ENCODE measurements at places on chromosomes 3 and 15.

DNA sequence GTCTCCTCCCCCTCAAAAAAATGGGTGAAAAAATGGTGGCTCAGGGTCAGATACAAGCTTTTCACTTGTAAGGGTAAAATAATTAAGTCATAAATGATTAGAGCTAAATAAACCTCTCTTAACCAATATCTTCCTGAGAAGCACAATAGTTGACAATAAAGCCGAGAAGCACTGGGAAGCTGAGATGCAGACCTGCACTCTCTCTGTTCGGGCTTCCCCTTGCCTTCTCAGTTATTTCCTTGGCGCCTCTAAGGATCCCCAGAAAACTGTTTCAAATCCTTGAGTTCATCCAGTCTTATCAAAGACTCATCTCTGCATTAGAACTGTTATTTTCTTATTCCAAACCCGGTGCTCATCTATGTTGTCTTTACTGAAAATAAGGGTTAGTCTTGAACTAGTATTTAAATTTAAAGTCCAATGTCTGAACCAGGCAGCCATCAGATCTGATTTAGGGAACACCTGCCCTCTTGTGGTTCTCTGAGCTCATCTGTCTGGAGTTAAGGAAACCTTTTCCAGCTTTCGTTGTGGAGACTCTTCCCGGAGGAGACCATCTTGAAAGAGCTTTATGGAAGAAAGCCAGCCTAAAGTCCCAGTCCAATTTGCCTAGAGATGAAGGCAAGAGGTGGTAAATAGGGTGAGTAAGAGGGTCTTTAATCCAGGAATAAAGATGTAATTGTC, 256.4 kb upstream of the MCTP2 start:
- DNase-seq = no peak

- DNase-seq = no peak
Measured at GRCh38 chr3:129973853-129974563, 512 bp upstream of the TRH start.

DNA sequence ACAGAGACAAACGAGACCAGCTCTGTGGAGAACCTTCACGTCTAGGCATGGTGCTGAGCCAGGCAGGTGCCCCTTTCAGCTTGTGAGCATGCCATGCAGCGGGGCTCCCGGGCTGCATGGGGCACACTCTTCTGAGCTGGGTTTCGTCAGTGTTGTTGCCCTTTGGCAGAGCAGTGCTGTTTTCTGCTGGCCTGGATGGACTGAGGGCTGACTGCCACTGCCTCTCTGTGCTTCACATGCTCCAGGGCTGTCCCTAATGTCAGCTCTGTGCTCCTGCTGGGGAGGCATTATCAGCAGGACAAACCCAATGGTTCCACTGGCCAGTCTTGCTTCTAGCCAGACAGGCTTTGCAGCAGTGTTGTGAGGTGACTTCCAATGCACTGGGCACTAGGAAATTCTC, 9.5 kb downstream of the GASK1A start:
- no peak for DNase-seq

- DNase-seq = no peak
Measured at GRCh38 chr3:126522363-126522788, 1.6 kb upstream of the CHST13 start.

DNA sequence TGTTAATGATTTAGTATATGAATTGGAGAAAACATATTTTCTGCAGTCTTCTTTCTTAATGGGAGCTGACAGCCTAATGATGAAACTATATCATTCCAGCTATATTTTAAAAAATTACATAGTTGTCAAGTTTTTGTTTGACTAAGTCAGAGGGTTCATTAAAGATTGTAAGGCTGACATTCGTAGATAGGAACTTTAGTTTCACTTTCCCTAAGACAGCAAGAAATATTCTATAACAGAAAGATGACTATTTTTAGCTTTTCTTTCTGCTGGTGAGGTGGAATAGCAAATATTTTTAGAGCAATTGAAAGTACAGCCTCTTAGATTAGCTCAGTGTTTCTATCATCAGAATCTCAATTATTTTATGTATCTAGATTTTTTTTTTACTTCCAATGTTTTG, 60.2 kb downstream of the PIAS1 start:
- DNase-seq = no peak

GRCh38 chr3:51748327-51748726, 30.7 kb downstream of the IQCF6 start:
- no peak for DNase-seq

GRCh38 chr15:74917676-74918075, 11.0 kb upstream of the FAM219B start:
- DNase-seq = no peak

DNA sequence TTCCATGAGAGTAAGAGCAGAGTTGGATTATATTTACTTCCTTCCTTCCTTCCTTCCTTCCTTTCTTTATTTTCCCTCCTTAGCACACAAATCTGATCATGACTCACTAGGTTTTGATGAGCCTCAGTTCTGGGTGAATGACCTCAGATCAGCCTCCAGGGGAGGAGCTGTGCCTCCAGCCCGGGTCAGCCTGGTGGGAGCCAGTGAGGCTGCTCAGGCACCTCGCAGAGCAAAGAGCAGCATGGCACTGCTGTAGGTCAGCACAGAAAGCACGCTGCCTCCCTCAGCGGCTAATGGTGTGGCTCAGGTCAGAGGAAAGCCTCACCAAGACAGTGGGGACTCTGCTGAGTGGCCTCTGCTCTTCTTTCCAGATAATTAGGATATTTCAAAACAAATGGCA, 108.5 kb downstream of the SYNPR start:
- no peak for DNase-seq

GRCh38 chr3:13069495-13069894, 3.7 kb downstream of the IQSEC1 start:
- DNase-seq = no peak

DNA sequence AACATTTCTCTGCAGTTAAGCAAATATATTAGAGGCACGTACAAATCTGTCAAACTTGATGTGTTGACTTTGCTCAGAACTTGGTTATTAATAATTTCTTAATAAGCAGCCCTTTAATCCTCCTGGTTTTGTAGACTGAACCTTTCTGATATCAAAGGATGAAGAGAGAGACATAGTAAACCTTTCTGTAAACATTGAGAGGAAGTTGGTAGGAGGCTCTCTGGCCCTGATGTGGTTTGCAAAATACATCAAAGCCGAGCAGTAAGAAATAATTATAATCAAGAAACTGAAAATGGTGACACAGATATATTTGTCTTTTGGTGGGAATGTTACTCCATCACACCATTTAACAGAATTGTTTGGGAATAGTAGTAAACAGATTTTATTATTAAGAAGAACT, 111.9 kb downstream of the OXSM start:
- no peak for DNase-seq

- DNase-seq = no peak
Measured at GRCh38 chr15:82750831-82751180, 41.1 kb upstream of the AP3B2 start.

GRCh38 chr3:170344971-170345370, 12.5 kb upstream of the SKIL start:
- DNase-seq = no peak

DNA sequence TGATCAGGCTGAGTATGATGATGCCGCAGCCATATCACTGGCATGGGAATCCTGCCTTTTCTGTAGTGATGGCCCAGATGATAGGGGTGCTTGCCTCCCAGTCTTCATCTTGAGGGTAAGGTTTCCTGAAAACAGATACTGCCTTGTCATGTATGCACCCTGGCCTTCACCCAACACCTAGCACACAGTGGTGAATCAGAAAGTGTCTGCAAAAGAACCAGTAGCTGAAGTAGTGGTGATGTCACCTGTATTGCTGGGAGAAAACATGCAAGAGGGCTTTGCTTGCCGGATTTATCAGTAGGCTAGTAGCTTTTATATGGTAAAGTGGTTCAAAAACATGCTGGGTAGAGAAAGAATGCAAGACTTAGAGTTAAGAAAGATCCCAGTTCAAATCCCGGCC, 419.8 kb upstream of the WNT5A start:
- DNase-seq = no peak

GRCh38 chr3:170077361-170077760, 39.6 kb downstream of the GPR160 start:
- no peak for DNase-seq

DNA sequence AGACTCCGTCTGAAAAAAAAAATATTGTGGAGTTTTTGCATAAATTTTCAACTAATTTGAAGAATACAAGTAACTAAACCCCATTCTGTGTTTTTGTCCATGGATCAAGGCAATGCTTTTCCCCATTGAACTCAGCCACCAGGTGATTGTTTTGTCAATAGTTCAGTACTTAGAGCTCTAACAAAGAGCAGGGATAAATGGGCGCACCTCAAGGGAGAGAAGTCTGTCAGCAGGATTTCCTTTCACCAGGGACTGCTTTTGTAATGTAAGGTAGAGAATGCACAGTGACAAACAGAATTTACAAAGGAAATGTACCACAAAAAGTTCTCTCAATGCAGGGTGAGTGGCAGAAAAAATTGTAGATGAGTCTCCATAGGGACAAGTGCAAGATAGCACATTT, 10.8 kb upstream of the ATP13A5 start:
- no peak for DNase-seq

DNA sequence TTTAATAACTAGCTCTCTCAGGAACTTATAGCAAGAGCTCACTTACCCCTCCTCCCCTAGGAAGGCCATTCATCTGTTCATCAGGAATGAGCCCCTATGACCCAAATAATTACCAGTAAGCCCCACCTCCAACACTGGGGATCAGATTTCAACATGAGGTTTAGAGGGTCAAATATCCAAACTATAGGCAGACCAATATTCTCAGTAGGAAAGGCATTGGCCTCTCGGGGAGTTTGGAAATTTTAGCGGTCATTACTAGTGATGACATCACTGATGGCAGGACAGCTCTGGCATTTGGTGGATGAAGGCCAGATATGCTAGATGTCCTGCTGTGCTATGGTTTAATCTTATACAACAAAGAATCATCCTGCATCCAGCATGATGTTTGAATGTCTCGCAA, 15.2 kb upstream of the CD47 start:
- DNase-seq = no peak

- no peak for DNase-seq
Measured at GRCh38 chr3:58012302-58012701, 4.1 kb downstream of the FLNB start.

GRCh38 chr3:171458071-171458863, 1.9 kb downstream of the TNIK start:
- no peak for DNase-seq

- no peak for DNase-seq
Measured at GRCh38 chr3:30286007-30286669, 320.3 kb upstream of the TGFBR2 start.

All from substantia nigra (tissue), 51 donors.